Smooth muscle cell of the umbilical artery (primary cell): ENCODE measurements at places on chromosomes 5 and 9. TPM values are rescaled to one million over a fixed set of nuclear protein-coding genes. Genes with fewer than 3 reads are reported as not detected.

The CDKN2B-AS1 gene
- 4.2 and 6.5 TPM in 2 replicates for total RNA-seq

The SLC4A9 gene
- total RNA-seq = not detected in 2 replicates

The PCDHA12 gene
- 0.18 and 0.59 TPM in 2 replicates for total RNA-seq

The APBA1 gene
- 7.4 and 9.8 TPM in 2 replicates for total RNA-seq

The CCL27 gene
- 0.14 and 0.59 TPM in 2 replicates for total RNA-seq
